Kidney (tissue), 22 donors: ENCODE measurements at places on chromosomes 3 and 15.
A peak's percentile ranks its signal among the peaks of the same experiment; 100 is the strongest.

- H3K36me3 ChIP-seq = no peaks in the 10 kb centered on the region
- H3K27ac ChIP-seq = no peak overlapping the region
- H3K4me3 ChIP-seq = no peak overlapping the region
Observed at GRCh38 chr3:64384561-64384960, 159.3 kb upstream of the PRICKLE2 start.

DNA sequence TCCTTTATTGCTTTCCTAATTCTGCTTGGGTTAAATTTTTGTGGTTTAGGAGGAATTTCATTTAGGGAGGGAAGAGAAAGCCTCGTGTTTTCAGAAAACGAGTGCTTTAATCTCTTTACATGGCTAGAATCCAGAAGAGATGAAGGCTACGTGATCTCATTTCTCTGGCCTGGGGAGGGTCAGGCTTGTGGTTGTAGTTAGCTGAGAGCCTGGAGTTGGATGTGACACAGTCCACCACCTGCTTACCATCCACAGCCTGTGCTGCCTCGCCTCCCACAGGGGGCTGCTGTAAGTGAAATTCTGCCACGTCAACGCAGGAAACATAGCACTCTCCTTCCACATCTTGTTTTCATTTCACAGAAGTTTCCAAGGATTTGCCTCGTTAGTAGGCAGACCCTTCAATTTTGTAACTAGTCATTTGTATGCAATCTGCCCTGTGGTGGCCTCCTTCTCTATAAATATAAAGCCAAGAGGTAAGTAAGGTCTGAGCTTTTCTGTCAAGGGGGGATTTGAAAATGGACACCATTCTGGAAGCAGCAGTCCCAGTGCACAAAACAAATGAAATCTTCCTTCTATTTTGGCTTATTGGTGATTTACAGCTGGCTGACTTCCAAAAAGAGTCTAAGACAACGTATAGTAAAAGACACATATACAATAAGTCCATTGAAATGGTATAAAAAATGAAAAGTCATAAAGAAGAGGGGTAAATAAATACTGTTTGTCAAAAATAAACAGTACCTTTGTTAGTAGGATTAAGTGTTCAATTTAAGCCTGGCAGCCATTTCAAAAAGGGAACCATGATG, 3.4 kb downstream of the GXYLT2 start:
- DNase-seq = no peak
- H3K27ac ChIP-seq = no peak overlapping the region
- no peaks in the 10 kb centered on the region for H3K27me3 ChIP-seq
- H3K36me3 ChIP-seq = no peaks in the 10 kb centered on the region
- H3K4me1 ChIP-seq = peaks cover 7% of the 10 kb centered on the region

DNA sequence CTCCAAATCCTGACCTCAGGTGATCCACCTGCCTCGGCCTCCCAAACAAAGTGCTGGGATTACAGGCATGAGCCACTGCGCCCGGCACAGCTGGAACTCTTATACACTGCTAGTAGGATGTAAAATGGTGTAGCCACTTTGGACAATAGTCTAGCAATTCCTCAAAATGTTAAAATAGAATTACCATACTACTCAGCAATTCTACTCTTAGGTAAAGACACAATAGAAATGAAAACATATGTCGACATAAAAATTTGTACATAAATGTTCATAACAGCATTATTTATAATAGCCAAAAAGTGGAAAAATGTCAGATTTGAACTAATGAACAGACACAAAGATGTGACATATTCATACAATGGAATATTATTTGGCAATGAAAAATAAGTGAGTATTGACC, 33.4 kb downstream of the RAD18 start:
- H3K4me3 ChIP-seq = no peak overlapping the region
- no peaks in the 10 kb centered on the region for H3K36me3 ChIP-seq
- no peaks in the 10 kb centered on the region for H3K27me3 ChIP-seq
- no peak overlapping the region for H3K27ac ChIP-seq

GRCh38 chr3:87706176-87706575, 352.6 kb downstream of the CGGBP1 start:
- H3K27me3 ChIP-seq = no peaks in the 10 kb centered on the region
- H3K27ac ChIP-seq = no peak overlapping the region
- no peaks in the 10 kb centered on the region for H3K36me3 ChIP-seq
- no peaks in the 10 kb centered on the region for H3K4me1 ChIP-seq
- no peak overlapping the region for H3K4me3 ChIP-seq
- no peak for DNase-seq

GRCh38 chr15:95470997-95471689, 859.4 kb upstream of the NR2F2 start:
- H3K4me1 ChIP-seq = no peaks in the 10 kb centered on the region
- H3K4me3 ChIP-seq = no peak overlapping the region
- peak overlapping the region; percentile 32 for H3K27ac ChIP-seq
- DNase-seq = peak; percentile 47
- H3K27me3 ChIP-seq = no peaks in the 10 kb centered on the region

GRCh38 chr3:138202945-138203701, 16.0 kb downstream of the ARMC8 start:
- no peak for DNase-seq
- H3K27me3 ChIP-seq = no peaks in the 10 kb centered on the region
- H3K4me3 ChIP-seq = no peak overlapping the region
- H3K4me1 ChIP-seq = no peaks in the 10 kb centered on the region
- H3K27ac ChIP-seq = no peak overlapping the region

DNA sequence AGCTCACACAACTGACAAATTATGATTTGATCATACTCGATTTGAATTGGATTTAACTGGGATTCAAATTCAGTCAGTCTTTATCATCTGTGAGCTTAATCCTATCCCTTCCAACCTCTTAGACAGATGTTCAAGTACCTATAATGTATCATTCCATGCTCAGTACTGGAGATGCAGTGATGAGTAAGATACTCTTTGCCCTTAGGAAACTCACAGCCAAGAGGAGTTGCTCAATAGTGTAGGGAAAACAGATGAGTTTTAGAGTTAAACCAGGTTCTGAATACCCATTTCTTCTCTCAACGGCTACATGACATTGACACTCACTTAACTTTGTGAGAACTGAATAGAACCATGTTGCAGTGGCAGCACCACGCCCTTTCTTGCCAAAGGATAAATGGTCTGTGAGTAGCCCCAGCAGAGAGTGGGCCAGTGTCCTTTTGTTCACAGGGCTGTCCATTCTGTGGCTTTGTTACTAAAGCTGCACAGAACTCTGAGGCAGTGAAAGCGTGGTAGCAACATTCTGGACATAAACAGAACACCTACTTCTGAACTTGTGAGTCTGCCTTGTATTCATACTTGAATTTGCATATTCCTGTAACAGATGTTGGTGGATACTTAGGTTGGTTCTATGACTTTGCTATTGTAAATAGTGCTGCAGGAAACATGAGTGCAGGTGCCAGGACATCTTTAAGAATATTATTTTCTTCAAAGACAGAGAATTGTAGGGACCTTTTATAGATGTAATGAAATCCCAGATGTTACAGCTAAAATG, 91.6 kb downstream of the RASA2 start:
- no peak for DNase-seq
- no peaks in the 10 kb centered on the region for H3K36me3 ChIP-seq

DNA sequence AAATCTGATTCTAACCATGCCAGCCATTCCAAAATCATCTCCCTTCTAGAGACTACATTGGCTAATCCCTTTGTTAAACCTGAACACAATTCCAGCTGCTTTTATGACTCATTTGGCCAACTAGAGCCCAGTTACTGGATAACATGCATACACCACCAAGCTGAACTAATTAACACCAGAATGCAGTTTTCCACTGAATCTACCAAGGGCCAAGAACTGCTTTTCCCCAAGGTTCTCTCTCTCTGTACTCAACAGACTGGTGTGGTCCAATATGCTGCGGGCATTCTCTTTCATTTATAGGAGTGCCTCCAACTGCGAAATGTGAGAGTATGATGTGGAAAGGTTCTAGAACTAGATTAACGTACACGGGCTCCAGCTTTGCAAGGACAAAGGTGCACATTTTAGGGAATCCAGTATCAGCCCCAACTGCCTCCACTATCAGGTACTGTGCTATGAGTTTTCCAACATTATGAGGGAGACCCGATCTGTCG, 1.5 kb downstream of the CHSY1 start:
- peaks cover 6% of the 10 kb centered on the region for H3K36me3 ChIP-seq
- peak overlapping the region; percentile 71 for H3K4me3 ChIP-seq
- peaks cover 4% of the 10 kb centered on the region for H3K4me1 ChIP-seq
- H3K27me3 ChIP-seq = no peaks in the 10 kb centered on the region
- no peak for DNase-seq

- no peaks in the 10 kb centered on the region for H3K36me3 ChIP-seq
- H3K27ac ChIP-seq = peak overlapping the region; percentile 20
- peak; percentile 76 for DNase-seq
- H3K4me3 ChIP-seq = peak overlapping the region; percentile 55
Observed at GRCh38 chr15:92733934-92734521, 78.5 kb upstream of the FAM174B start.

DNA sequence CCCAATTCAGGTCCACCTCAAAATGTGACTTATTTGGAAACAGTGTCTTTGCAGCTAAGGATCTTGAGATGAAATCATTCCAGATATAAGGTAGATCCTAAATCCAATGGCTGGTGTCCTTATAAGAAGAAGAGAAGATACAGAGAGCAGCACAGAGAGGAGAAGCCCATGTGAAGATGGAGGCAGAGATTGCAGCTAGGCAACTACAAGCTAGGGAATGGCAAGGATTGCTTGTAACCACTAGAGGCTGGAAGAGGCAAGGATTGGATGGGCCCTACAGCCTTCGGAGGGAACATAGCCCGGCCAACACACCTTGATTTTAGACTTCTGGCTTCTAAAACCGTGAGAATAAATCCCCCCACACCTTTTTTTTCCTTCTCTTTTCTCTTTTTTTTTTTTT, 38.5 kb downstream of the SYN2 start:
- no peak overlapping the region for H3K27ac ChIP-seq
- no peak for DNase-seq
- no peaks in the 10 kb centered on the region for H3K36me3 ChIP-seq
- no peaks in the 10 kb centered on the region for H3K27me3 ChIP-seq
- no peak overlapping the region for H3K4me3 ChIP-seq

GRCh38 chr15:43922021-43922420, 95.2 kb downstream of the WDR76 start:
- H3K4me3 ChIP-seq = no peak overlapping the region
- no peak for DNase-seq
- H3K4me1 ChIP-seq = no peaks in the 10 kb centered on the region
- H3K27ac ChIP-seq = no peak overlapping the region
- H3K36me3 ChIP-seq = no peaks in the 10 kb centered on the region

DNA sequence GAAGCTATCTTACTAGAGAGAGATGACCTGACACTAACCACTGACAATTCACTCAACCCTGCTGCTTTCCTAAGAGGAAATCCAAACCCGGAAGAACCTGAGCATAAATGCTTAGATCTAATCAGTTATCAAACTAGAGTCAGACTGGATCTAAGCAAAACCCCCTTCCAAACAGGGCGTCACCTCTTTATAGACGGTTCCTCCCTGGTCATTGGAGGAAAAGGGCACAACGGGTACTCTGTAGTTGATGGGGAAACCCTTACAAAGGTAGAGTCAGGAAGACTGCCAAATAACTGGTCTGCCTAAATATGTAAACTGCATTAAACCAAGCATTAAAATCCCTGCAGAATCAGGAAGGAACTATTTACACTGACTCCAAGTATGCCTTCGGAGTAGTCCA, 41.3 kb upstream of the FSTL1 start:
- no peak for DNase-seq
- H3K4me1 ChIP-seq = no peaks in the 10 kb centered on the region
- no peaks in the 10 kb centered on the region for H3K27me3 ChIP-seq
- H3K36me3 ChIP-seq = no peaks in the 10 kb centered on the region
- H3K27ac ChIP-seq = no peak overlapping the region
- no peak overlapping the region for H3K4me3 ChIP-seq

DNA sequence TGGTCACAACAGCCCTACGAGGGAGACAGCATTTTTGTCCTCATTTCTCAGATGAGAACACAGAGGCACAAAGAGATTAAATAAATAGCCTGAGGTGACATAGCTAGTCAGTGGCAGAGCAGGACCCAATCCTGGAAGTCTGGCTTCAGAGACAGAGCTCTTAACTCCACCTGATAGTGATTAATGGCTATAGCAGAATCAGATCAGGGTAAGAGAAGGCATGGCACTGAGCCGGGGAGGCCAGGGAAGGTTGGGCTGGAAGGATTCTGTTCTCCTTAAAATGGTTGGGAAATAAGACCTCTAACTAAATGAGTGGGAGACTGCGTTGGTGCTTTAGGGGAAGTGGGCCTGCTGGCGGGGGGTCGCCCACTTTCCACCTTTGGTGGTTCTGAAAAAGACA, 104.5 kb downstream of the VGLL4 start:
- no peak for DNase-seq
- H3K4me3 ChIP-seq = no peak overlapping the region
- H3K4me1 ChIP-seq = peaks cover 5% of the 10 kb centered on the region
- no peaks in the 10 kb centered on the region for H3K27me3 ChIP-seq
- no peaks in the 10 kb centered on the region for H3K36me3 ChIP-seq

- no peaks in the 10 kb centered on the region for H3K4me1 ChIP-seq
- DNase-seq = no peak
- no peak overlapping the region for H3K4me3 ChIP-seq
- no peak overlapping the region for H3K27ac ChIP-seq
Observed at GRCh38 chr3:177813322-177813721, 616.0 kb upstream of the TBL1XR1 start.

- DNase-seq = no peak
- H3K27ac ChIP-seq = no peak overlapping the region
- H3K27me3 ChIP-seq = no peaks in the 10 kb centered on the region
- H3K4me3 ChIP-seq = no peak overlapping the region
- no peaks in the 10 kb centered on the region for H3K36me3 ChIP-seq
Observed at GRCh38 chr3:65666448-65667091, 372.1 kb downstream of the MAGI1 start.

DNA sequence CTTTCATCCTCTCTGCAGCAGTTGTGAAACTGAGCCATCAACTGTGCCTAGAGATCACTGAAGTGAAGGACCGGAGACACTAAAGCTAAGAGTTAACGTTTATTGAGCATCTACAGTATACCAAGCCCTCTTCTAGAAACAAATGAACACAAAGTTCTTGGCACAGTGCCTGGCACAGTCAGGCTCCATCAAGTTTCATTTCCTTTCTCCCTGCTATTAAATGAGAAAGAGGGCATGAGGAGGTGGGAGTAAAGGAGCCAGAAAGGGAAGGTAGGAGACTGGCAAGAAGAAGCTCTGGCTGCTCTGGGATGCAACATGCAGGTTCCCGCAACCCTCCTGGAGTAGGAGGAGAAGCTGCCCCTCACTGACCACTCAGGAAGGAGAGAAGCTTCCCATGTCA, 30.6 kb downstream of the CYP19A1 start:
- H3K27ac ChIP-seq = no peak overlapping the region
- no peaks in the 10 kb centered on the region for H3K4me1 ChIP-seq
- DNase-seq = no peak
- H3K27me3 ChIP-seq = no peaks in the 10 kb centered on the region
- H3K36me3 ChIP-seq = no peaks in the 10 kb centered on the region

- no peak overlapping the region for H3K27ac ChIP-seq
- H3K27me3 ChIP-seq = no peaks in the 10 kb centered on the region
- H3K36me3 ChIP-seq = no peaks in the 10 kb centered on the region
- H3K4me3 ChIP-seq = no peak overlapping the region
- peaks cover 10% of the 10 kb centered on the region for H3K4me1 ChIP-seq
Observed at GRCh38 chr15:56729561-56729960, 3.7 kb downstream of the ZNF280D start.
